Tibial nerve (tissue), 4 donors: ENCODE measurements at places on chromosomes 2 and 18. TPM values are rescaled to one million over a fixed set of nuclear protein-coding genes. Genes with fewer than 3 reads are reported as not detected.

Gene PLCL1
- 7.8 TPM for total RNA-seq

Gene ALLC
- 16.6 TPM for total RNA-seq

Gene NT5C1B
- total RNA-seq, result not detected

Gene CIB4
- total RNA-seq, result not detected

Gene AKAIN1
- total RNA-seq, result not detected

Gene POTEI
- total RNA-seq, result not detected

Gene DLX1
- total RNA-seq, result not detected

Gene AMER3
- not detected for total RNA-seq

Gene FRZB
- 7.4 TPM for total RNA-seq

GRCh38 chr2:118667964-118668363 lies 179.5 kb downstream of the EN1 start:
- no peaks in the 10 kb centered on the region for H3K27me3 ChIP-seq
- no peak for DNase-seq
- no peak overlapping the region for H3K4me3 ChIP-seq
- H3K36me3 ChIP-seq, result no peaks in the 10 kb centered on the region
- H3K27ac ChIP-seq, result peak overlapping the region; percentile 50

- no peak overlapping the region for H3K27ac ChIP-seq
- H3K27me3 ChIP-seq, result no peaks in the 10 kb centered on the region
- DNase-seq, result no peak
- H3K4me1 ChIP-seq, result no peaks in the 10 kb centered on the region
- no peak overlapping the region for H3K4me3 ChIP-seq
Observed at GRCh38 chr18:67362906-67363305, 153.6 kb downstream of the DSEL start.

DNA sequence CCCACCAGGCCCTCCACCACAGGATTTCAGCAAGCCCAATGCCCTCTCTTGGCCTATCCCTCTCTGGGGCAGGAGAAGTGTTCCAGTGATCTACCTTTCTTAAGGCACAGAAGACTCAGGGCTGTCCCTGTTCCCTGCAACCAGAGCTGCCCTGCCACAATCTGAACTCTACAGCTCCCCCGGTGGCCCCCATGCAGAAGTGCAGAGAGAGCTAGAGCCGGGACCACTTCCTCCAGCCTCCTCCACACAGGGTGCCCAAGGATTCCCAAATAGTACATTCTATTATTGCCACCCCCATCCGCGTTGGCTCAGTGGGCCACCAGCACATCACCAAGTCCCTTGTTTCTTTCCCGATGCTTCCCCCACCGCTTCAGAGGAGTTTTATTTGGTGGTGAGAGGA lies 114.8 kb upstream of the PTPRM start:
- DNase-seq, result no peak
- H3K4me1 ChIP-seq, result no peaks in the 10 kb centered on the region
- H3K36me3 ChIP-seq, result no peaks in the 10 kb centered on the region
- H3K4me3 ChIP-seq, result no peak overlapping the region

DNA sequence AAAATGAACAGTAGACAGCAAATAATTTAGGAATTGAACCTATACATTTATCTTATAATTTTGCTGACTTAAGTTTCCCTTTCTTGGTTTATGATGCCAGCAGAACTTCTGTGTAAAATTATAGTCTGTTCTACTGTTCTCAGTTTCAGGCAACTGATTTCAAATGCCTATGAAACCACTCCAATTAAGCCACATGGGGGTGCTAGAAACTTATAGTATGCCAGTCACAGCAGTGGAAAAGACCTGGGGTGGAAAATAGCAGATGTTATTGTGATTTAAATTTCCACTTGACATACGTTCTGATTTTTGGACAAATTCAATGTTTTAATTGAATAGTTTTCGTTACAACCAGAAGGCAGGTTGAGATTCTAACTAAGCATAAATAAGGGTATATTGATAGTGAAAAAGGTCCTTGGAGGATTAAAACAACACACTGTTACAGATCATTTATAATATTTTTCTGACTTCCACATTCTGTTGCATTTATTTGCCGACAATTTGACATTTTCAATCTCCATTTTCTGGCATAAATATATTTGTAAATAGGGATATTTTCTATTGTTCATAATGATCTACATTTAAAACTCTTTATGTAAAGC lies 61.4 kb downstream of the CPS1 start:
- no peak overlapping the region for H3K4me3 ChIP-seq
- no peaks in the 10 kb centered on the region for H3K4me1 ChIP-seq
- DNase-seq, result peak; percentile 24
- no peak overlapping the region for H3K27ac ChIP-seq
- no peaks in the 10 kb centered on the region for H3K27me3 ChIP-seq

DNA sequence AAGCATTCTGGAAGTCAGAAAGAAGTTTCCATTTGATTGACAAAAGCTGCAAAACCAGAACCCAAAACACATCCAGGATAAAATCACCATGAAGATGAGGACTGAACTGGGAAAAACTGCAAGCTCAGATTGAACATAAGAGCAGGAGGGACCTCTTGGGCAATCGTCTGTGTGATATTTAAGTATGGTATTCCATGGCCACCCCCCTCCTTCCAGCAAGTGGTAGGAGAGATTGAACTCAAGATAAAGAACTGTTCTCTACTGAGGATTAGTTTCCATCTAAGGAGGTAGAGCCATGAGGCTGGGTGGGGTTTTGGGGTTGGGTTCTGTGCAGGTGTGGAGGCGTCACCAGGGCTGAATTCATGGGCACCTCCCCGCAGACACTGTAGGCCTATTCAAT lies 251.1 kb downstream of the NCKAP5 start:
- no peak overlapping the region for H3K4me3 ChIP-seq
- no peaks in the 10 kb centered on the region for H3K27me3 ChIP-seq
- no peaks in the 10 kb centered on the region for H3K4me1 ChIP-seq
- DNase-seq, result no peak
- no peaks in the 10 kb centered on the region for H3K36me3 ChIP-seq
- no peak overlapping the region for H3K27ac ChIP-seq

GRCh38 chr2:125167152-125167551 lies 1142.1 kb downstream of the CNTNAP5 start:
- no peaks in the 10 kb centered on the region for H3K27me3 ChIP-seq
- no peaks in the 10 kb centered on the region for H3K4me1 ChIP-seq
- no peaks in the 10 kb centered on the region for H3K36me3 ChIP-seq
- no peak overlapping the region for H3K27ac ChIP-seq
- H3K4me3 ChIP-seq, result no peak overlapping the region
- no peak for DNase-seq

- DNase-seq, result no peak
- no peaks in the 10 kb centered on the region for H3K4me1 ChIP-seq
- H3K27ac ChIP-seq, result no peak overlapping the region
Observed at GRCh38 chr2:26561376-26561775, 79.8 kb downstream of the CIB4 start.

- no peaks in the 10 kb centered on the region for H3K27me3 ChIP-seq
- H3K36me3 ChIP-seq, result no peaks in the 10 kb centered on the region
- H3K4me3 ChIP-seq, result no peak overlapping the region
Observed at GRCh38 chr2:150389447-150389846, 98.0 kb downstream of the RND3 start.

DNA sequence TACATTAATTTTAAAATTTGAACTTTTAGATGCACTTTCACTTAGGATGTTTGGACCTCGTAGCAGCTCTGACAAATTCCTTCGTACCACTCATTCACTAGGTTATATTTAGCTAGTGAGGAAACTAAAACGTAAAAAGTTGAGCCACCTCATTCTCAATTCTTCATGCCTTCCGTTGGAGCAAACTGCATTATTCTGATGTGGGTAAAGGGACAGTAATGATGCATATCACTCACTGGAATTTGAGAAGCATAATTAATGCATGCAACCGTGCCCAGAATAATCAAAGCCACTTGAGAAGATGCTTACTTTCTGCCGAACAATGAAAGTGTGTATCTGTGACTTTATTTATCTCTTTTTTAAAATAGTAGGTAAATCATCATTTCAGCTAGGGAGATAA lies 2.2 kb downstream of the CNOT9 start:
- no peaks in the 10 kb centered on the region for H3K27me3 ChIP-seq
- no peak overlapping the region for H3K4me3 ChIP-seq
- H3K27ac ChIP-seq, result peak overlapping the region; percentile 98
- no peak for DNase-seq

GRCh38 chr2:163812926-163813520 lies 77.2 kb upstream of the FIGN start:
- H3K4me3 ChIP-seq, result no peak overlapping the region
- H3K36me3 ChIP-seq, result no peaks in the 10 kb centered on the region
- no peaks in the 10 kb centered on the region for H3K27me3 ChIP-seq
- H3K27ac ChIP-seq, result no peak overlapping the region
- H3K4me1 ChIP-seq, result no peaks in the 10 kb centered on the region

GRCh38 chr2:18465979-18466378 lies 94.5 kb downstream of the RDH14 start:
- no peaks in the 10 kb centered on the region for H3K27me3 ChIP-seq
- H3K36me3 ChIP-seq, result no peaks in the 10 kb centered on the region
- H3K27ac ChIP-seq, result no peak overlapping the region

GRCh38 chr2:12428324-12428723 lies 288.4 kb upstream of the TRIB2 start:
- no peak overlapping the region for H3K27ac ChIP-seq
- no peak for DNase-seq
- H3K4me3 ChIP-seq, result no peak overlapping the region
- no peaks in the 10 kb centered on the region for H3K4me1 ChIP-seq
- no peaks in the 10 kb centered on the region for H3K36me3 ChIP-seq

GRCh38 chr18:25516747-25517498 lies 165.0 kb upstream of the ZNF521 start:
- DNase-seq, result no peak
- H3K36me3 ChIP-seq, result no peaks in the 10 kb centered on the region
- H3K4me3 ChIP-seq, result no peak overlapping the region
- H3K27ac ChIP-seq, result no peak overlapping the region
- no peaks in the 10 kb centered on the region for H3K27me3 ChIP-seq

DNA sequence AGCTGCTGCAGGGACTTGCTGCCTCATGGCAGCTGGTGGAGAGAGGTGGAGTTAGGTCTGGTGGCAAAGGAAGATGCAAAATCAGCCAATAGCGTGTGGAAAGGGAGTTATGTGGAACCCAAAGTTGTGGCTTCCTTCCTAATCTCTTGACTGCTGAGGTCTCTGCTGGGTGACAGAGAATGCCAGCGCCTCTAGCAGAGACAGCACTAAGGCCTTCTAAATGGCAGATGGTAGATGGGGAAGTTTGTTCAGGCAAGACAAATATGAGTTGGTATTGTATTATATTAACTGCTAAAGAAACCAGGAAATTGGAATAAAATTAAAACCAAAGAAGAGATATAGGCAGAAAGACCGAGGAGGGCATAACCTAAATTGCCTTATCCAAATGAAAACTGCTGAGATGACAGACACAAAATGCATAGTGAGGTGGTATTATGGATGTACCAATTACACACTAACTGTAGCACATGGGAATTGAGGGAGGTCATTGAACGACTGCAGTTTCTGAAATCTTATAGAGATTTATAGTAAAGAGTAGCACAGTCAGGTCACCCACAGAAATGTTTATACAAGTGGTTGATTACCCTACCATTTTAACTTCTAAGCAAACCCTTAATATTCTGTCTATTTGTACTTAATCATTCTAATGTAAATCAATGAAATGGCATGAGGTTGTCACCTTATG lies 246.6 kb upstream of the SESTD1 start:
- no peaks in the 10 kb centered on the region for H3K4me1 ChIP-seq
- no peak overlapping the region for H3K27ac ChIP-seq
- no peak for DNase-seq
- H3K27me3 ChIP-seq, result no peaks in the 10 kb centered on the region
- H3K4me3 ChIP-seq, result no peak overlapping the region

DNA sequence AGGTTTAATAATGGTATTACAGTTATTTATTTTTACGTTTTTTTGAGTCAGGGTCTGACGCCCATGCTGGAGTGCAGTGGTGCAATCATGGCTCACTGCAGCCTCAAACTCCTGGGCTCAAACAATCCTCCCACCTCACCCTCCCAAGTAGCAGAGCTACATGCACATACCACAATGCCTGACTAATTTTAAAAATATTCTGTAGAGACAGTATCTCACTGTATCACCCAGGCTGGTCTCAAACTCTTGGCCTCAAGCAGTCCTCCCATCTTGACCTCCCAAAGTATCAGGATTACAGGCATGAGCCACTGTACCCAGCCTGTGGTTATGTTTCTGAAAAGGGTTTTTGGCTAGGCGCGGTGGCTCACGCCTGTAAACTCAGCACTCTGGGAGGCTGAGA lies 120.8 kb downstream of the ESCO1 start:
- no peaks in the 10 kb centered on the region for H3K4me1 ChIP-seq
- no peaks in the 10 kb centered on the region for H3K36me3 ChIP-seq
- no peak overlapping the region for H3K4me3 ChIP-seq
- no peak overlapping the region for H3K27ac ChIP-seq
- no peak for DNase-seq

DNA sequence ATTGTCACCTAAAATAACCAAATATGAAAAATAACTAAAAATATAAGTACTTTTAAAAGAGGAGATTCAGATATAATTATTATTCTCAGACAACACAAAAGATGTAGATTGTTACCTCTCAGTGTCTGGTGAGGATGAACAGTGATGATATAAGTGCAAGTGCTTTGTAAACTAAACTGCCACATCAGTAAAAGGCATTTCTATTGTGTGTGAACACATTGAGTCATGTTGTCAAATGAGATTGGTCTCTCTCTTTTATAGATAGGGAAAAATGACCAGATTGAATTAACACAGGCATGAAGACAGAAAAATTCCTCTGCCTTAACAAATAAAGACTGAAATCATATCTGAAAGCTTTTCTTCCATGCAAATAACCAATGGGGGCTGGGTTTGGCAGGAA lies 182.4 kb upstream of the TMEFF2 start:
- H3K27ac ChIP-seq, result no peak overlapping the region
- H3K4me3 ChIP-seq, result no peak overlapping the region
- no peak for DNase-seq
- no peaks in the 10 kb centered on the region for H3K27me3 ChIP-seq

- H3K27ac ChIP-seq, result no peak overlapping the region
- no peak for DNase-seq
Observed at GRCh38 chr18:76960528-76961035, 138.2 kb downstream of the ZNF236 start.

DNA sequence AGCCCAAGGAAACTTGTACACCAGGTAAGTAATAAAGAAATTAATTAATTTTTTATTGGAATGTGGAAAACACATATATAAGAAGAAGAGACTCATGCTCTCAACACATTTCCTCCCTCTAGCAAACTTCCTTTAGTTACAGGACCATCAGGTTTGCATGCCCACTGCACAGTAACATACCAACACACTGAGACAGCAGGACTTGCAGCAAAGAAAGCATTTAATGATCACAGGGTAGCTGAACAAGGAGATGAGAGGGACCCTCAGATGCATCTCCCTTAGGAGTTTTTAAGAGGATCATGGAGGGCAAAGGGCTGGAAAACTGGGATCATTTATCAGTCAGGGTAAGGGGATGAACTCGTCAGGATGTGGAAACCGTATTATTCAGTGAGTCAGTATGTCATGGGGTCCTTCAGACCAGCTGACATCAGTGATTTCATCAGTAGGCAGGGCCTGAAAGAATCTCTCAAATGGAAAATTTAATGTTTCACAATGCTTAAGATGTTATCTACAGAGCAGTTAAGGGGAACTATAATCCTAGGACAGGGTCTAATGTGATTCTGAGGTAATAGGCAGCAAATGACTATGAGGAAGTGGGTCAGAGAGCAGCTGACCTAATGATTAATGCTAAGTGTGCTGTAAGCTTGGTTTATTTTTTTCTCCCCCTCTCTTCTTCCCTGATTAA lies 193.8 kb upstream of the RND3 start:
- H3K27ac ChIP-seq, result no peak overlapping the region
- no peaks in the 10 kb centered on the region for H3K27me3 ChIP-seq
- no peak overlapping the region for H3K4me3 ChIP-seq
- H3K36me3 ChIP-seq, result no peaks in the 10 kb centered on the region
- DNase-seq, result no peak
- H3K4me1 ChIP-seq, result no peaks in the 10 kb centered on the region
